ENCODE measurements at places on chromosomes 4 and X. TPM values are rescaled to one million over a fixed set of nuclear protein-coding genes. Genes with fewer than 3 reads are reported as not detected.

DNA sequence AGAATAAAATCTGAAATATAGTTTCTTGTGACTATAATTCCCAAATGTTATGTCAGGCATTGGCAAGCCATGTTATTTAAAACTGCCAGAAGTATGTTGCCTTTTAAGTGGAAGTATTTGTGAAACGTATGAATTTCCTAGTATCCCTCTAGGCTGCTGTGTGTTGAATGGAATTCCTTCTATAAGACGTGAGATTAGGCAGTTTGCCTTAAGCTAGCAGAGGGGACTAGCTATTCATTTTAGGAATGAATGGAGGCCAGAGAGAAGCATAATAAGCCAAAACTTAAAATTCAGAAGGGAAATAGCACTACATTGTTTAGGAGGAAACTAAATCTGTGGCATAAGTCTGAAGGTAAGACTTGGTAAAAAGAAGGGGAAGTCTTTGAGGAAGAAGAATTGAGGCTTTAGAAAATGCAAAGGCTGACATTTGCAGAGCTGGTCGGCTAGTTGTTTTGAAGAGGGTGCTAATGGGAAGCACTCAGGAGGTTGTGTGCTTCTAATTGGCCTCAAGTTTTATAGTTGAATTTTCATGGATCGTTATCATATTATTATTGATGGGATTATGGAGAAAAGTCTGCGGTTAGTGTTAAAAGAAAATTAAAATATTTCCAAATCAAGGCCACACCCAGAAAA is 57.1 kb downstream of the TMEM131L start:
- no peak for DNase-seq

GRCh38 chrX:130091980-130092522 is 18.2 kb downstream of the ELF4 start:
- DNase-seq: peak; percentile 56

DNA sequence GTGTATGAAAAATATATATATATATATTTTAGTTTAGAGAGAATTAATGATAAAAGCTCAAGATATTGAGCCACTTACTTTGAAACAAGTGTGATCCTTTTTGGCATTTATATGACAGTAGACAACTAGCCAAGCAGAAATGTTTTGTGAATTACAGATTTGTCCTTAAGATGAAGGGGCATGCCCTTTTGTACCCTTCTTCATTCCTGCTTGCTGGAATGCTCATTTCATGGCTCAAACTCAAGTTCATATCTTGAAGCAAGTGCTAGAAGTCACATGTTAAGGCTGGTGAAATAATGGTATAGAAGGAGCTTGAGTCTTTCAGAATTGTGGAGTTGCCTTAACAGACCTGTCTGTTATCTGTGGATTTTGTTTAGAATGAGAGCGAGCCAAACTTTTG is 203.0 kb downstream of the BMPR1B start:
- DNase-seq: no peak

GRCh38 chr4:156217236-156217635 is 263.6 kb upstream of the CTSO start:
- DNase-seq: no peak

The C4orf50 gene
- 0.06 TPM for total RNA-seq

The SYTL5 gene
- 3.1 TPM for total RNA-seq

The AVPR2 gene
- total RNA-seq: 1.1 TPM

The SRP72 gene
- total RNA-seq: 65.7 TPM

The CCNG2 gene
- total RNA-seq: 55.3 TPM

The MAPK10 gene
- 45.0 TPM for total RNA-seq

Measured in mucosa of gallbladder (tissue), 1 donor.